ENCODE measurements at places on chromosomes 12 and 14. TPM values are rescaled to one million over a fixed set of nuclear protein-coding genes. Genes with fewer than 3 reads are reported as not detected.

PLEKHD1 gene
- total RNA-seq: 0.34 TPM

TAS2R30 gene
- total RNA-seq: 2.1 TPM

ACVRL1 gene
- total RNA-seq: 86.6 TPM

PAX9 gene
- total RNA-seq: 0.83 TPM

RND1 gene
- 12.3 TPM for total RNA-seq

DNA sequence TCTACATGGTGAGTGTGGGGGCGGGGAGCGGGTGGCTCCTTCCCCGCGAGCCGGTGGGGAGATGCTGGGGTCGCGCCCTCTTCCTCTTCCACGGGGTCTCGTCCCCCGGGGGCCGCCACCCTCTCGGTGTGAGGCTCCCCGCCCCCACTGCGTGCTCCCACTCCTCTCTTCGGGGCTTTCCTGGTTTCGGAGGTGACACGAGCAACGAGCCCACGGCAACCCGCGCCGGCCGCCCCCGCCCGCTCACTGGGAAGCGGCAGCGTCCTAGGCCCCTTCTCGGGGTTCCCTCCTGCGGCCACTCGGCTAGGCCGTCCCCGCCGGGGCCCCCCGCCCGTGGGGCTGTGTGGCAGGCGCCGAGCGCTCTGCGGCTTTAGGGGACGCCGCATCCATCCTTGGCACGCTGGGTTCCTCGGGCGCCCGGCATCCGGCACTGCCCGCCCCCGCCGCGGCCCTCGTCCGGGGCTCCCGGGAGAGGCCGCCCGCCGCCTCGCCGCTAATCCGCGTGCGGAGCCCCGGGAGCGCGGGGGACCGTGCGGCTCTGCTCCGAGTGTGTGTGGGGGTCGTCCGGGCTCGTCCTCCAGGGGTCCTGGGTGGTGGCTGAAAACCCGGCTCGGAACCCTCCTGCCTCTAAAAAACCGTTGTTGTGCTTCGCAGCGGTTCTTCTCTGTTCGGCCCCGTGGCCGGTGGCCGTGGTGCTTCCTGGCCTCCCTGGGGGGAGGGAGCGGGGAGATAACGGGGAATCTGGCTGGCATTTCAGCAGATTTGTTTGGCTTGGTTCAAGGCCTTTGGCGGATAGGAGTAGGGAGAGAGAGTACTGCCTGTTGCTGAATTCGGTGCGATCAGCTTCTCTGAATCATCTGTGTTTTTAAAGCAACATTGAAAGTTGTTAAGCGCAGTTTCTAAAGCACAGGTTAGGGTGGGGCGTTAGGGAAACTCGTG is 1.0 kb downstream of the PCNX1 start:
- H3K36me3 ChIP-seq: no peaks in the 10 kb centered on the region
- peak overlapping the region; percentile 96 for H3K27ac ChIP-seq
- H3K4me1 ChIP-seq: peaks cover 17% of the 10 kb centered on the region
- peak overlapping the region; percentile 97 for H3K4me3 ChIP-seq

DNA sequence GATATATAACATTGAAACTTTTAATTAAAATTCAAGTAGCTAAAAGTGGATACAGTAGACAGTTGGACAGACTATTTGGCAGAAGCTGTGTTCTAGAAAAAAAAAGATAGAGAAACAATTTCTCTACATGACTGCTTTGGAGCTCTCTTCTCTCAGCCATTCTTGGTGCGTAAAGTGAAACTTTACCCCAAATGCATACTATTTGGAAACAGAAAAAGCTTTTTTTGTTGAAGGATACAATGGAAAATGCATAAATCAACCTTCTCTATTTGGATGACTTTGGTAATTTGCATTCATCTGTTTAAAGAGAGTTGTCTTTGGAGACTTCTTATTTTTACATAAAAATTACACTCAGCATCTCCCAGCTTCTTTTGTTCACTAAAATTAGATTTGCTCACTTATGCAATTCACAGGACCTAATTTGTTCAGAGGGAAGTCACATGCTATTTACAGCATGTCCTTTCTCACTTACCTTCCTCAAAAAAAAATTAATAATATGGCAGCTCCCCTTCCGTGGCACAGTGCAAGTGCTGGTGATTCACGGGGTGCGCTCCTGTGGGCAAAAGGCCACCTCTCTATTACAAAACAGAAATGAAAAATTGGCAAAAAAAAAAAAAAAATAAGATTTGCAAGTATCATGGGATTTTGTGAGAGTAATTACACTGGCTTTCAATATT is 498.9 kb downstream of the RERGL start:
- no peaks in the 10 kb centered on the region for H3K4me1 ChIP-seq
- DNase-seq: no peak
- H3K27me3 ChIP-seq: no peaks in the 10 kb centered on the region
- H3K36me3 ChIP-seq: no peaks in the 10 kb centered on the region
- H3K4me3 ChIP-seq: no peak overlapping the region
- no peak overlapping the region for H3K27ac ChIP-seq

DNA sequence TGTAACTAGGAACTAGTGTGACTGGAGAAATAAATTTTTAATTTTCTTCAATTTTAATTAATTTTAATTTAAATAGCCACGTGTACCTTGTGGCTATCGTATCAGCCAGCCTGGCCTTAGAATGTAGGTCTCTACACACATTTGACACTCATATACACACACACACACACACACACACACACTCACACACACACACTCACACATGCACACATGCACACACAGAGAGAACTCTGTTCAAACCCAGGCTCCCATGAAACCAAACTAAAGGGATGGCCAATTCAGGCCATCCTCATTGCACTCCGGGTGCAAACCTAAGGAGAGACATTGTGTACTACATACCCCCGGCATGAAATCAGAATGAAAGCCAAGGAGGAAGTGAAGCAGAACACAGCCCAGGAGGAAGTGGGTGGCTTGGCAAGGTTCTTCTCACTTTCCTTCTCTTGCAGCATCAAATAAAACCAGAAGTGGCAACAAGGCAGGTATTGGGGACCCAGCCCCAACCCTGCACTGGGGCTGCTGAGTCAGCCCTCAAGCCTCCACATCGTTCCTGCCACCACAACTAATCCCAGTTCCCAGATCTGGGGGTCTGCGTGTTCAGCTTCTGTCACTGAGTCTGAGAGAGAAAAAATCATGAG is 26.2 kb upstream of the CHPT1 start:
- H3K36me3 ChIP-seq: no peaks in the 10 kb centered on the region
- no peak for DNase-seq
- H3K4me3 ChIP-seq: no peak overlapping the region
- H3K4me1 ChIP-seq: peaks cover 4% of the 10 kb centered on the region
- H3K27me3 ChIP-seq: no peaks in the 10 kb centered on the region

DNA sequence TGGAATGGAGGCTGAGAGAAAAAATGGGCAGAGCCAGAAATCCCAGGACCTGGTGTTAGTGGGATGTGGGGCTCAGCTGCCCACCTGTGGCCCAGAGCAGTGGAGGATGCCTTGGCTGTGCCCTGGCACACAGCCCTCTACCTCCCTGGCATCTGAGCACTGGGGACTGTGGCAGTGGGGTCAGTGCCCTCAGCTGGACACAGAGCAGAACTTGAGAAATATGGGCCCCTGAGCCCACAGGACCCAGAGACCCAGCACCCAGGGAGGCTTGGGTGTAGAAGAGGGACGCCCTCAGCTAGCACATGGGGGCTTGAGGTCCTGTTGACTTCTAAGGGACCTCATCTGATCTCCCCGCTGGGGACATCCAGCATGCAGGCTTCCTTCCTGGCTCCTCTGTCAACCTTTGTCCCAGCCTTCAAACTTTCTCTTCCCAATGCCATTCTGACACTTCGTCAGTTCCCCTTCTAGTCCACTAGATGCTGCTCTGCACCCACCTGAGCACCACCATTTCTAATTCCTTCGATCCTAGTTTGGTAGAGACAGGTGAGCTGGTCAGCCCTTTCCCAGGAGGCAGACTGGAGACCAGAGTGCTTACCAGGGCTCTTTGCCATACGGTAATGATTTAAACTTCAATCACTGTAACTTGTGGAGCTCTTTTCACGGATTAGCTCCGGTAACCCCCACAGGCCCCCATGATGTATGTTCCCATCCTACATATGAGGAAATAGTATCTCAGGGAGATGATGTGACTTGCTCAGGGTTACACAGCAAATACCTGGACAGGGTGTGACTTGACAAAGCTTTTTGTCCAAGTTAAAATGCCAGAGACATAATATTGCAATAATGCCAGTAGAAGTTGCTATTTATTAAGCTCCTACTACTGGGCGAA is 143.7 kb downstream of the ASCL4 start:
- H3K27me3 ChIP-seq: no peaks in the 10 kb centered on the region
- H3K4me1 ChIP-seq: no peaks in the 10 kb centered on the region
- H3K27ac ChIP-seq: no peak overlapping the region
- H3K4me3 ChIP-seq: no peak overlapping the region

- no peaks in the 10 kb centered on the region for H3K36me3 ChIP-seq
- peak within 1 kb of the TSS; percentile 86 for H3K27ac ChIP-seq
- H3K4me3 ChIP-seq: peak within 1 kb of the TSS; percentile 83
- H3K4me1 ChIP-seq: peaks cover 6% of the 10 kb centered on the region
- H3K27me3 ChIP-seq: no peaks in the 10 kb centered on the region
Observed at GRCh38 chr12:31590642-31591379, at the start of gene DENND5B. Gene DENND5B (minus strand): TSS chr12:31591136. CDS start chr12:31590832, 304 bp downstream.

DNA sequence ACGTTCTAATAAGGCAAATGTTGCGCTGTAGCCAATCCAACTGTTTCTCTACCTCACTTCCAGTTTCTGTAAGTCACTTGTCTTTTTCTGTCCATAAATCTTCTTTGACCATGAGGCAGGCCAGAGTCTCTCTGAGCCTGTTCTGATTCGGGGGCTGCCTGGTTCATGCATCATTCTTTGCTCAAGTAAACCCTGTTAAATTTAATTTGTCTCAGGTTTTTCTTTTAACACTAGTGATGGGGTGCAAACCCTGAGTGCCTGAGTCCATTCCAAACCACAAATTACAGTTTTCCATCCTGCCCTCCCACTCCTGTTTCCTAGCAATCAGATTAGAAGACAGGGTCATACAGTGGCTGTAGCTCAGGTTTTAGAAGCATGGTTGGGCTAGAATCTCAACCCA is 41.9 kb downstream of the VWF start:
- no peak for DNase-seq
- no peaks in the 10 kb centered on the region for H3K36me3 ChIP-seq
- H3K4me1 ChIP-seq: peaks cover 21% of the 10 kb centered on the region
- H3K27ac ChIP-seq: peak overlapping the region; percentile 13
- no peak overlapping the region for H3K4me3 ChIP-seq

All from upper lobe of left lung (tissue), 6 donors.